ENCODE measurements at places on chromosomes 6 and 20.

DNA sequence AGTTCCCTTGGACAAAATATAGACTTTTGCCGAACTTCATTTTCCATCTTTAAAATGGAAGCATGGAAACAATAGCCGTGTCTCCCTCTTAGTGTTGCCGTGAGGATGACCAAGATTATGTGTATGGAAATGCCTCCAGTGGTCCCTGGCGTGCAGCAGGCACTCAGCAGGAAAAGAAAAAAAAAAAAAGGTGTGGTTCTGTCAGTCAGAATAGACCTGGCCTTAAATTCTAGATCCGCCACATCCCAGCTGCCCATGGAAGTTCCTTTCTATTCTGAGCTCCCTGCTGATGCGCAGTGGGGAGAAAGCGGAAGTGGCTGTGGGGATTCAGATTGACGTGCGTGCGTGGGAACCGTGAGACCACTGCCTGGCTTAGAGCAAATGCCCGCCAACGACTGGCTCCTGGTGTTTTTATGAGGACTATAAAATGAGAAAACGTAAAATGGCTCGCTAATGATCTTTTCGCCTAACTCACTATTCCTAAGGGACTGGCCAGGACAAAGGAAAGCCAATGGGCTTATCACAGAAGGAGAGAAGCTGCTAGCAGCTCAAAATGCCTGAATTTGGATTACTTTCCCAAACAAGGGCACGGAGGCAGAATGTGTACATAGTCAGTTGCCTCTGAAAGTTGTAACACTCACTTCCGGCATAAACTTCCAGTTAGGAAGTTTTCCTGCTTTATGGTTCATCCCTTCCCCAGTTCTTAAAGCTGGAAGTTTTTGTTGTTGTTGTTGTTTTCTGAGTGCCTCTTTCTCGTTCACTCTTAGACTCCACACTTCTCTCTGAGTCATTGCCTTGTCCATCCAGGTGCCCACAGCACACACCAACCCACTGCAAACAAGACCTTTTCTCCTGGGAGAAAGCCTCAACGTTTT lies 11.4 kb upstream of the PDE10A start:
- DNase-seq, result no peak

- no peak for DNase-seq
Observed at GRCh38 chr6:125808060-125808459, 17.3 kb downstream of the NCOA7 start.

GRCh38 chr6:35514587-35514986 lies 1.9 kb upstream of the TULP1 start:
- DNase-seq, result no peak

DNA sequence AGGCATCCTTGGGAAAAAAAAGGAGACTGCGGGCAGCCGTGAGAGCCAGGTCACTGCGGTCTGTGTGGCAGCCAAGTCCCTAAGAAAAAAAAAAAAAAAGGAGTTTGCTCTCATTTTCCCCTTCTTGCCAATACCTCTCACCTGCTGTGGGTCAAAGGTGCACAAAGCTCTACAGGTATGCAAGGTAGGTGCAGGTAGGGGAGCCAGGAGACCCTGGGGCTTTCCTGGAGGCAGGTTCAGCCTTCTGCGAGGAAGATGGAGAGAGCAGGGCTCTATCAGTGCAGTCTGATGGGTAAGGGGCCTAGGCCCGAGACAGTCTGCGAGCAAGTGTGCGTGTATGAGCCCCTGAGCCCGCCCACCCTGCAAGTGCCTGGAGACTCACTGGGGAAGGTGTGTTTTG lies 12.3 kb upstream of the SNAI1 start:
- DNase-seq, result no peak

- no peak for DNase-seq
Observed at GRCh38 chr6:69370763-69371162, 426.0 kb downstream of the LMBRD1 start.

DNA sequence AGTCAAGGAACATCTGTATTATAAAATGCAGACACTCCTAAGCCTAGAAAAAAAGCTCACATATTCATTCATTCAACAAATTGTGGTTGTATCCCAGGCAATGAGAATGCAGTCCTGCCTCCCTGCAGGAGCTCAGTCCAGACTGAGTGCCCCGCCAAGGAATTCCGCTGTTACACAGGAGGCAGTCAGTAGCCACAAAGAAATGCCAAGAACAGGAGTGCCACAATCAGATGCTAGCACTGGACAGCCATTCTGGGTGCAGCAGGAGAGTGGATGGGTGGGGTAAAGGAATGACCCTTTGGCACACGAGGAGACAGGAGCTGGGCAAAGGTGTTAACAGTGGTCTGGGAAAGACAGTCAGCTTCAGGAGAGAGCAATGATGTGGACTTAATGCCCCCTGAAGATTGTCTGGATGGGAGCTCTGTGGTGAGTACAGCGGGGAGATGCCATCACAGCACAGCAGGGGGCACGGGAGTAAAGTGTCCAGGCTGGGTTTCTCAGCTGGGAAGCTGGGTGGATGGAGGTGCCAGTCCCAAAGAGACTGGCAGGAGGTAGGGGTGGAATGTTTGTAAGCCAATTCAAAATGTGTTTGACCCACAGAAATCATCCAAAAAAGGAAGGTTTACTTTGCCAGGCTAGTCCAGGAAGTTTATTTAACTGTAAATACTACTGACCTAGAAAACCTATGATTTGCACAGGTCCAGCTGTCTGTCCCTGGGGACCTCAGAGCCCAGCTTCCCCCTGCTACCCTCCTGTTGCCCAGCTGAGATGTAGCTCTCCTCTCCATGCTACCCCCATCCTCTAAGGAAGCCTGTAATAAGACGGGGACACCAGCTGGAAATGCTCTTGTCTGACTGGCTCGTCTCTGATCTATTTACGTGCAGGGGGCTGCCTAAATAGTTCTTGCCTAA lies 84.1 kb downstream of the SLC23A2 start:
- DNase-seq, result no peak

DNA sequence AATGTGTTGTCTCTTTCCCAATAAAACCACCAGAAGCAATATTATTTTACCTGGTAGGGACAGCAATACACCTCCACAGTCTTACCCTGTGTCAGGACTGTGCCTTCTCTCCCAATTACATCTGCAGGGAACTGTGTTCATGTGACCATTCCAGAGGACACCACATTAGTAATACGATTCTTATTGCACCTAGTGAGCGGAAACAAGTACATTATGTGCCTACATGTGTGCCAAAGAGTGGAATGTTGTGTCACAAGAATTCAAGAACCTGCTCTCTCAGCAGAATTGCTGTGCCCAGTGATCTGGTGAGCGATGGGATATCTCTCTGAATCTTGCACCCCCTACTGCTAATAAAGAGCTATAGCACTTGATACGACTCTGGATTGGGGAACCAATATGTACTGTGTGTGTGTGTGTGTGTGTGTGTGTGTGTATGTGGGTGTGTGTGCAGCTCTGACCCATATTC lies 57.4 kb upstream of the FOXC1 start:
- peak; percentile 18 for DNase-seq

GRCh38 chr20:6282642-6283041 lies 159.8 kb upstream of the FERMT1 start:
- DNase-seq, result no peak

- DNase-seq, result no peak
Observed at GRCh38 chr20:58707770-58708169, 15.2 kb downstream of the NPEPL1 start.

DNA sequence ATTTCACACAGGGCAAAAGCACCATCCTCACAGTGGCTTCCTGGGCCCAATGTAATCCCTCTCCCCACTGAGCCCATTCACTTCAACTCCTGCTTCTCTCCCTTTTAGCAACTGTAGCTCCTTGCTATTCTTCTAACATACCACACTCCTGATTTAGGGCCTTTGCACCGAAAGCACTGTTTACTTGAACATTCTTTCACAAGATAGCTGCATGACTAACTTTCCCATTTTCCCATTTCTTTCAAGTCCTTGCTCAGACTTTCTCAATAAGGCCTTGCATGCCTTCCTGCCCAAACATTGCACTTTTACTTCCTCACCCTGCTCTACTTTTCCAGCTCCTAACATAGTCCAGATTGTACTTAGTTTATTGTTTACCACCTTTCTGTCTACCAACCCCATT lies 73.0 kb downstream of the SHPRH start:
- peak; percentile 23 for DNase-seq

- DNase-seq, result no peak
Observed at GRCh38 chr20:36152261-36152660, 2.3 kb upstream of the EPB41L1 start.

DNA sequence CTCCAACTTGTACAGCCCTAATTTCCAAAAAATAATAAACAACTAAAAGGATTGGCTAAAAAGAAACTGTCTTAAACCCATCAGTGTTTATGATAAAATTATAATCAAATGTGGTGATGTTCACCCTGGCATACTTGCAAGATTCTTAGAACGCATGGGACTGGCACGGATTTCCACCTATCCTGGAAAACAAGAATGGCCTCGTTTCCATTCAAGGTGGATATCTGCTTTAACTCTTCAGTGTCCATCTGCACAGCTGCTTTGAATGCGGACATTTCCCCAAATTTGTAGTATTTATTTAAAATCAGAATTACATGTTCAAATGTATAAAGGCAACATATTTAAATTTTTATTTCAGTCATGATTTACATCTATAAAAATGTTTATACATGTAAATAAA lies 4.2 kb downstream of the CNR1 start:
- no peak for DNase-seq

GRCh38 chr6:169841907-169842606 lies 90.6 kb downstream of the ERMARD start:
- DNase-seq, result no peak

- no peak for DNase-seq
Observed at GRCh38 chr20:58575776-58576602, 60.8 kb upstream of the APCDD1L start.

DNA sequence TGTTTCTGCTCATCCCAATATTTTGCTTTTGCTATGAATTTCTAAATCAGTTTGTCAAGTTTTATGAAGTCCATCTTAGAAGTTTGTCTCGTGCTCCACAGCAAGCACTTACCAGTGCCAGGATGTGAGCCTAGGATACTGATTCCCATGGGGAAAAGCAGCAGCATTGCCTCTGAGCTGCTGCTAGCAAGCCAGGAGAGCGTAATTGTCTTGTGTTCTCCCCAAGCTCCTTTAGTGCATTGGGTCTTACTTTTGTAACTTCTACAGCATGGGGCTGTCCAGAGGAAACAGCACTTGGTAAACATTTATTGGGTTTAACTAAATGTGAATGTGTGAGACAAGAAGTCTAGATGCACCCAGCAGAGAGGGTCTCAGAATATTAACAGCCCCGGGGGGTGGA lies 76.1 kb downstream of the RNF182 start:
- no peak for DNase-seq

DNA sequence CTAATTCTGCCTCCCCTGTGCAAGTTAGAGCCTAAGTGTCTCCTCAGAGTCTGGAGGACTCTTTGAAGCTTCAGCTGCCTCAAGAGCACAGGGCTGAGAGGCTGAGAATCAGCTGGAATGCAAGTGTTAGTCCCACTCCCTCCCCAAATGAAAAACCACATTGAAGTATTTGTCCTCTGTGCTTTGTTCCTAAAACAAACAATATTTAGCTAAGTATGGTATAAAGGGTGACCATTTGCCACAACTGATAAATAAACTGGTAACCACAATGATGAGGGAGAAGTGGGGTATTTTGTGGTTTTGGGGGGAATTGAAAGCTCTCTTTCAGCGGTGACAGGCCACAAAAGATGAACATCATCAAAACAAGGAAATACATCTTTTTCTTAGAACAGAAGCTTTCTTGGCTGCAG lies 91.7 kb upstream of the HDDC2 start:
- no peak for DNase-seq

GRCh38 chr6:157921685-157922367 lies 59.8 kb upstream of the SYNJ2 start:
- DNase-seq, result no peak

All from suppressor macrophage treated with lipopolysaccharide for 4 hours (primary cell).